CD4-positive, alpha-beta T cell (primary cell): ENCODE measurements at places on chromosomes 4 and X. TPM values are rescaled to one million over a fixed set of nuclear protein-coding genes. Genes with fewer than 3 reads are reported as not detected.

The PTPN13 gene
- total RNA-seq = 4.1 TPM

The AFP gene
- total RNA-seq = not detected

The ABLIM2 gene
- 2.7 TPM for total RNA-seq

The PF4V1 gene
- not detected for total RNA-seq

- DNase-seq = no peak
These were observed 35.1 kb downstream of the CLDN22 start for GRCh38 chr4:183284965-183285364.

- DNase-seq = no peak
These were observed 16.6 kb downstream of the MAGEA9B start for GRCh38 chrX:149570668-149571067.

DNA sequence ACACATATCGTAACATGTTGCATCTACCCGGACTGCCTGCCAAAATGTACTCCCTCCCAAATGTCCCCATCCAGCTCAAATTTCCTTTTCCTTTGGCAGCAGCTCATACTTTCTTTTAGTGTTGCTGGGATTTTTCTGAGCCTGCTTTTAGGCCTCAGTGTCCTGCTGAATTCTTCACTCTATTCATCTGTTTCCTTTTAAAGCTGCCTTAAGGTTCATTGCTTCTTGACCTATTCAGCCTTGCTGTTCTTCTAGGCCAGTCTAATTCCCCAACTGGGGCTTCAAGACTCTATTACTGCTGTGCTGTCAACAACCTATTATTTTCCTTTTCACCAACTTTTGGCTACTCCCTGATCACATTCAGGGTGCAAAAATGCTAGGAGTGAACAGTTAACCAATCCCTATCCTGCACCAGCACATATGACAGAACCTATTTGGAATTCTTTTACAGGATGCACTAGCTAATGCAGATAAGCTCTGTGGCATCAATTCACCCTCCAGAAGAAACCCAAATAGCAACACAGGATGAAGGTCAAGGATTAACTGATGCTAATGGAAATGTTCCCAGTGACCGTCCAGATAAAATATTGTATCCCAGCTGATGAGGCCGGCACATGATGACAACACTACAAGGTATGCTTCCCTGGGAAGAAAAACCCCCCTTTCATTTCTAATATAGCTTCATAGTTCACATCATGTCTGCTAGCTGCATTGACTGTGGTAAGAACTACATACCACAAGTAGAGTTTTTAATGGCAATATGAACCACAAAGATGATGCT, 114.7 kb upstream of the TTC29 start:
- DNase-seq = no peak
